ENCODE measurements at places on chromosomes 11 and 22. TPM values are rescaled to one million over a fixed set of nuclear protein-coding genes. Genes with fewer than 3 reads are reported as not detected.

DNA sequence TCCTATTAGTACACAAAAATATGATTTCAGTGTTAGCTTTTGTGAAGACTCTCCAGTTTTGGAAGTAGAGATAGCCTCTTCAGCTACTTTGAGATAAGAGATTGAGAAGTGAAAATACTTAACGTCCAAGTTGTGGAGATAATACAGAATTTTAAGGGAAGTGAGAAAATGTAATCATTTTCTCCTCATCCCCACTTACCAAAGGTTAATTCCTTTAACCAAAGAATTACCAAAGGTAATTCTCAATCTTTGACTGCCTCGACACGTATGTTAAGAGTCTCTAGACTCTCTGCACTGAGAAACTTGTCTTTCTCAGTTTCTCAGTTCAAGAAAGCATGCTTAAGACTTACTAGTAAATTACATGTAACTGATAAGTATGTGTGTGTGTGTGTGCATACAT lies 15.3 kb downstream of the C11orf54 start:
- no peak overlapping the region for H3K4me3 ChIP-seq
- peaks cover 96% of the 10 kb centered on the region for H3K36me3 ChIP-seq
- no peaks in the 10 kb centered on the region for H3K27me3 ChIP-seq
- no peaks in the 10 kb centered on the region for H3K4me1 ChIP-seq
- H3K27ac ChIP-seq = no peak overlapping the region

- H3K36me3 ChIP-seq = no peaks in the 10 kb centered on the region
- no peak overlapping the region for H3K27ac ChIP-seq
- H3K4me1 ChIP-seq = no peaks in the 10 kb centered on the region
- H3K4me3 ChIP-seq = no peak overlapping the region
- H3K27me3 ChIP-seq = no peaks in the 10 kb centered on the region
Observed at GRCh38 chr11:9351321-9351881, 33.1 kb upstream of the IPO7 start.

DNA sequence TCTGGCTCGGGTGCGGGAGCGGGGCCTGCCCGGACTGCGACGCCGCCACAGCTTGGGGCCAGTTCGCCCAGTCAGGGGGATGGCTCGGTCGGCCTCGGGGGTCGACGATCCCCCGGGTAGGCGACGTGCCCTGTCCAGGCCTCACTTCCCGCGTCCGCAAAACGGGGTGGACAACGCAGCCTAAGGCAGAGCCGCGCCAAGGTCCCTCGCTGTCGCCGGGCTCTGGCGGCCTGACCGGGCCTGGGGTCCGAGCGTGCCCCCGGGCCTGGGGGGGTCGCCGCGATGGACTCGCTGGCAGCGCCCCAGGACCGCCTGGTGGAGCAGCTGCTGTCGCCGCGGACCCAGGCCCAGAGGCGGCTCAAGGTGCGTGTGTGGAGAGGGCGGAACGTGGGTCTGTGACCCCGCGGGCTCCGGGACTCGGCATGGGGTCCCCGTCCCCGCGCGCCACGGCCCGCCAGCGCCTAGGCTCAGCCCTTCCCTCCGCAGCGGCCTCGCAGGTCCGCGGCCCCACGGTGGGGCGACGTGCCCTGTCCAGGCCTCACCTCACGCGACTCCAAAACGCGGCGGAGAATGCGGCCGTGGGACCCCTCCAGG lies 4.2 kb downstream of the SEPTIN5 start:
- no peaks in the 10 kb centered on the region for H3K36me3 ChIP-seq
- peak overlapping the region; percentile 61 for H3K4me3 ChIP-seq
- DNase-seq = no peak
- peak overlapping the region; percentile 24 for H3K27ac ChIP-seq

GRCh38 chr11:20021771-20022362 lies 138.4 kb downstream of the DBX1 start:
- no peaks in the 10 kb centered on the region for H3K27me3 ChIP-seq
- no peak for DNase-seq
- H3K4me1 ChIP-seq = no peaks in the 10 kb centered on the region
- H3K4me3 ChIP-seq = no peak overlapping the region
- no peak overlapping the region for H3K27ac ChIP-seq
- H3K36me3 ChIP-seq = no peaks in the 10 kb centered on the region

- H3K4me1 ChIP-seq = peaks cover 42% of the 10 kb centered on the region
- peaks cover 5% of the 10 kb centered on the region for H3K27me3 ChIP-seq
- H3K27ac ChIP-seq = peak overlapping the region; percentile 48
- no peak for DNase-seq
Observed at GRCh38 chr11:86805873-86806310, 5.5 kb downstream of the PRSS23 start.

DNA sequence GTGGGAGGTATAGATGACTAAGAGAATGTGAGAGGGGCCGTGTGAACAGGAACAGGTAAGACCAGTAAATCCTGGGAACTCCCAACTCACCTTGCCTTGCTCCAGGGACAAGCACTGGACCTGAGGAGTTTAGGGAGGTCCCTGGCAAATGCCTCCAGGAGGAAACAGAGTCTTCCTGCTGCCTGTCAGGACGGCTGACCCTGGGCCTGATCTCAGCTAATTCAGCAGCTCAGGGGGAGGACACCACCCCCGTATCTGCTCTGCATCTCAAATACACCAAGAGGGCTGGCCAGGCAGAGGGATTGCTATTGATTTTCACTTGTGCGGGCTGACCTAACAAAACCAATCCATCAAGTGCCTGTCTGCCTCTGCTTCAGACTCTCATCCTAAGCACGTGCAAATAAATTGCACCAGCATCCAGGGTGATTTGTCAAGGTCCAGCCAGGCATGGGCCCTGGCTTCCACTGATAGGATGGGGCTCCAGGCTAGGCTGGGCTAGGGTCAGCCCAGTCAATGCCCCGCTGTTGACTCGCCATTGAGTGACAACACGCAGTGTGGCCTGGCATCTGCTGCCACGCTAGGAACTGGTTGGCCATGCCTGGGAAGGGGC lies 20.3 kb downstream of the UQCR10 start:
- no peak for DNase-seq
- H3K4me1 ChIP-seq = peaks cover 15% of the 10 kb centered on the region
- no peak overlapping the region for H3K4me3 ChIP-seq
- peaks cover 53% of the 10 kb centered on the region for H3K36me3 ChIP-seq
- no peaks in the 10 kb centered on the region for H3K27me3 ChIP-seq
- no peak overlapping the region for H3K27ac ChIP-seq

GRCh38 chr22:31526270-31526669 lies 29.9 kb downstream of the SFI1 start:
- H3K27ac ChIP-seq = no peak overlapping the region
- DNase-seq = no peak
- H3K4me3 ChIP-seq = no peak overlapping the region
- H3K4me1 ChIP-seq = peaks cover 7% of the 10 kb centered on the region
- H3K27me3 ChIP-seq = no peaks in the 10 kb centered on the region

DNA sequence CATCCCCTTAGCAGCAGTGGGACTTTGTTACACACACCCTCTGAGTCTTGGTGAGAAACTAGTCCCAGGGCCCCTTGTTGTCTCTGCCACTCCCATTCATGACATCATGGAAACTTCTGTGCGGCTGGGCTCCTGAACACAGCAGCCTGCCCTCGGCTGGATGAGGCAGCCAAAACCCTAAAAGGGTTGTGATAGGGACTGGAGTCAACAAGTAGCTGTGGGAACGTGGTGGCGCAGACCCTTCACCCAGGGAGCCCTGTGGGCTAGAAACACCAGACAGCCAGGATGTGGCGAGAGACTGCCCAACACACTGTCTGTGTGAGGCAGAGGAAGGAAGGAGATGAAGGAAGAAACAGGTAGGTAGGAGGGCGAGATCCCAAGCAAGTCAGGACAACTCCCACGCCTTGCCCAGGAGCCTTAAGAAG lies 3.9 kb downstream of the CD3D start:
- H3K4me3 ChIP-seq = no peak overlapping the region
- no peak for DNase-seq
- H3K27me3 ChIP-seq = no peaks in the 10 kb centered on the region

DNA sequence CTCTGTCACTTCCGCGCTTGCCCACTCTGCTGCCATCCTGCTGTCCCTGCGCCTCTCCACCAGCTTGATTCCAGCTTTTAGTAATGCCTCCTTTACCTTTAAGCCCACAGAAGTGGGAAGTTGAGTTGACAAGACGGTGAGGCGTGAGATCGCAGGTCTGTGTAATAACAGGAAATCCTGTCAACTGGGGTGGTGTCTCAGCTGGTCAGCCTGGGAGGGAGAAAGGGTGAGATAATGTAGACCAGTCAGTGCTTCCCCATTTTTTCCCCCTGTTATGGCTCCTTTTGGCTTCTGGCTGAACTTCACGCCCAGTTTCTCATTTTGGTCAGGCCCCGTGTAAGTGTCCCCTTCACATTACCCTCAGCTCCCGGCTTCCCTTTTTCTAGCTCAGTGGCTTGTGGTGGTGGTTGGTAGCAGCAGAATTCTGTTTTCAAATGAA lies 98.9 kb downstream of the TRAF6 start:
- H3K4me3 ChIP-seq = no peak overlapping the region
- H3K4me1 ChIP-seq = peaks cover 53% of the 10 kb centered on the region
- peak overlapping the region; percentile 67 for H3K27ac ChIP-seq
- no peaks in the 10 kb centered on the region for H3K27me3 ChIP-seq
- H3K36me3 ChIP-seq = peaks cover 10% of the 10 kb centered on the region
- peak; percentile 60 for DNase-seq

DNA sequence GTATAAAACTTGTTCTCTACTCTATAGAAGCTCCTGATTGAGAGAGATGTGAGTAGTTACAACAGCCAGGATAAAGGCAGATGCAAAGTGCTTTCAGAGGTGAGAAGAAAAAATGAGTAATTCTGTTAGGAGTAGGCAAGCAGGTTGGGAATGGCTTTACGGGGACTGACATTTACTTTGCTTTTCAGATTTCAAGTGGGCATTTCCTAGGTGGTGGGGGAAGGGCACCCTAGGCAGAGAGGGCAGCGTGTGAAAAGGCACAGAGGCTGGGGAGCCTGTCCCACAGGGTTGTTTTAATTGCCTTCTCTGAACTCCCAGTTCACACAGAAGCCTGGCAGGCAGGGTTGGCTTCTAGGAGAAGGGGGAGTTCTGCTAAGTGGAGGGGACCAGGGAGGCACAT lies 106.5 kb downstream of the NAV2 start:
- peak overlapping the region; percentile 25 for H3K27ac ChIP-seq
- peaks cover 34% of the 10 kb centered on the region for H3K4me1 ChIP-seq
- no peak overlapping the region for H3K4me3 ChIP-seq
- H3K36me3 ChIP-seq = no peaks in the 10 kb centered on the region
- DNase-seq = peak; percentile 63
- H3K27me3 ChIP-seq = no peaks in the 10 kb centered on the region

- H3K36me3 ChIP-seq = peaks cover 76% of the 10 kb centered on the region
- H3K4me3 ChIP-seq = no peak overlapping the region
- no peaks in the 10 kb centered on the region for H3K4me1 ChIP-seq
Observed at GRCh38 chr11:36273110-36273509, 16.1 kb downstream of the COMMD9 start.

DNA sequence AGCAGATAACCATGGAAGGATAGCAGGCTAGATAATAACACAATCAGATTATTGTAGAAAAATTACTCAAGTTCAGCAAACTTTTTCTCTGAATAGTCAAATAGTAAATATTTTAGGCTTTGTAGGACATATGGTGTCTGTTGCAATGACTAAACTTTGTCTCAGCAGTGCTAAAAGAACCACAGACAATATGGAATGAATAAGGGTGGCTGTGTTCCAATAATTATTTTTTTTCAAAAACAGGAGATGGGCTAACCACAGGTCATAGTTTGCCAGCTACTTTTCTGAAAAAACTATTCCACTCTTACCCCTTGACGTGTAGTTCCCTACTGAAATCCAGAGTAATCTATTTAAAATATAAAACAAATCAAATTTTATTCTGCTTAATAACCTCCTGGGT lies 153.9 kb upstream of the LRRC4C start:
- DNase-seq = no peak
- H3K27me3 ChIP-seq = no peaks in the 10 kb centered on the region
- H3K36me3 ChIP-seq = no peaks in the 10 kb centered on the region
- no peak overlapping the region for H3K27ac ChIP-seq
- H3K4me3 ChIP-seq = no peak overlapping the region

GRCh38 chr11:118843565-118843964 lies 40.1 kb upstream of the CXCR5 start:
- no peaks in the 10 kb centered on the region for H3K27me3 ChIP-seq
- DNase-seq = no peak
- no peaks in the 10 kb centered on the region for H3K4me1 ChIP-seq
- no peak overlapping the region for H3K27ac ChIP-seq
- no peaks in the 10 kb centered on the region for H3K36me3 ChIP-seq
- no peak overlapping the region for H3K4me3 ChIP-seq

GRCh38 chr11:61783717-61784505 lies 8.5 kb downstream of the TMEM258 start:
- H3K27ac ChIP-seq = no peak overlapping the region
- H3K27me3 ChIP-seq = no peaks in the 10 kb centered on the region
- H3K4me1 ChIP-seq = no peaks in the 10 kb centered on the region

DNA sequence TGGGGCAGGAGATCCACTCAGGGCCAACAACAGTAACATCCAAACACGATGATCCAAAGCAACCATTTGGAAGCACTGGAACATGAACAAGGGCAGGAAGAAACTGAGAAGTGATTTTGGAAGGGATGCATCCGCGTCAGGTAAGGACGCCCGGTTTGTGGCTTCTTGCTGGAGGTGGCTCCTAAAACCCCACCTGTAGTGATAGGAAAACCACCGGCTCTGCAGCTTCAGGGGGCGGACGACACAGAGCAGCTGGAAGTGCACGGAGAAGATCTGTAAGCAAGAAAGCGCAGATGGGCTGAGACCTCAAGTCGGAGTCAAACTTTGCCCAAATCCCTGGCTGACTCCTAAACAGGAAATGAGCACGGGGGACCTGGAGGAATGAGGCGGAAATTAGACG lies 1066.1 kb downstream of the BRD1 start:
- peak; percentile 26 for DNase-seq
- H3K4me3 ChIP-seq = no peak overlapping the region
- no peaks in the 10 kb centered on the region for H3K27me3 ChIP-seq

DNA sequence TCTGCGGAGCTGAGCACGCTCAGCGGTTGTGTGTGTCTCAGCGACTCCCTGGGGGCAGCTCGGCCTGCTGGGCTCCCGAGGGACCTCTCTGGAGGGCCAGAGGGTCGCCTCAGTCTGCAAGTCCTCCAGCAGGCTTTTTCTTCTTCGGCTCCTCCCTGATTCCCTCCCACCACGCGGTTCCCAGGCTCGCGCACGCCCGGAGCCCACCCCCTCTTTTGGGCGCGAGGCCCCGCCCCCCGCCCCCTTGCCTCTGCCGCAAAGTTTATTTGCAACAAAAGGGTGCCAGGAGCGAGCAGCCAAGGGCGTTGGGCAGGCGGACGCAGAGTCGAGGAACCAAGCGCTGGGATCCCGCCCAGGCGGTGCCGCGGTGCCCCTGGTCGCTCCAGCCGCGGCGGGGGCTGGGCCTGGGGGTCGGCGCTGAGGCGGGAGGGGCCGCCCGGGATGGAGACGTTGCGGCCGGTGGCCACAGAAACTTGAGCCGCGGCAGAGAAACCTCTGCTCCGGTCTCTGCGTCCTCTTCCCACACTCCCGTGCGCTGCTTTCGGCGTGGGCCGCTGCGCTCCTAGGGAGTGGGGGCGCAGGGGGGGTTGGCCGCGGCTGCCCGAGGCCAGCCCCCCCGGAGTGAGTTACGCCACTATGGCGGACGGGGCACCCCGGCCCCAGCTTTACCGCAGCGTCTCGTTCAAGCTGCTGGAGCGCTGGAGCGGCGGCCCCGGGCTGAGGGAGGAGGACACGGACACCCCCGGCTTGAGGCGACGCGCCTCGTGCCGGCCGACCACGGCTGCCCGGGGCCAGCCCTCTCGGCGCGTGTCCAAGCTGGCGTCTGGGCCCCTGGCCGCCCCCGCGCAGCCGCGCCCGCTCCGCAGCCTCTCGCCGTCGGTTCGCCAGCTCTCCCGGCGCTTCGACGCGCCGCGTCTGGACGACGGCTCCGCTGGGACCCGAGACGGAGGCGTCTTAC lies at the start of gene ARHGEF17:
Gene ARHGEF17, plus strand, starts transcription at position 274 of the 958 bp plus-strand sequence. Its CDS starts 363 bp downstream, at position 637.
- peak within 1 kb of the TSS; percentile 78 for H3K4me3 ChIP-seq
- H3K36me3 ChIP-seq = no peaks in the 10 kb centered on the region
- H3K27me3 ChIP-seq = no peaks in the 10 kb centered on the region
- peaks cover 38% of the 10 kb centered on the region for H3K4me1 ChIP-seq

Gene MUC6
- 0.09 TPM for total RNA-seq

Gene OR51E1
- total RNA-seq = not detected

Gene TBX10
- not detected for total RNA-seq

Gene PIWIL4
- 1.9 TPM for total RNA-seq

Gene PRR33
- not detected for total RNA-seq

Measured in lower lobe of right lung (tissue), 2 donors.